ENCODE measurements at places on chromosomes 16 and 17. TPM values are rescaled to one million over a fixed set of nuclear protein-coding genes. Genes with fewer than 3 reads are reported as not detected.

KCTD11 gene
- total RNA-seq = 5.8 TPM

LITAFD gene
- total RNA-seq = not detected

PAGR1 gene
- total RNA-seq = 43.0 TPM

CCDC40 gene
- 21.7 TPM for total RNA-seq

DYNLL2 gene
- total RNA-seq = 46.2 TPM

SDR42E2 gene
- total RNA-seq = not detected

TBX2 gene
- not detected for total RNA-seq

CSH1 gene
- 1.6 TPM for total RNA-seq

RNF112 gene
- total RNA-seq = 1.9 TPM

VPS35 gene
- 80.3 TPM for total RNA-seq

MYH2 gene
- 0.86 TPM for total RNA-seq

HSF5 gene
- 0.14 TPM for total RNA-seq

CDR2L gene
- total RNA-seq = 17.3 TPM

CACNG1 gene
- not detected for total RNA-seq

G6PC1 gene
- not detected for total RNA-seq

BAIAP3 gene
- total RNA-seq = 28.4 TPM
